ENCODE measurements at places on chromosomes 12 and 14. TPM values are rescaled to one million over a fixed set of nuclear protein-coding genes. Genes with fewer than 3 reads are reported as not detected.

Gene ADGRD1
- 99.5 TPM for total RNA-seq

Gene NFE2
- total RNA-seq = 0.71 TPM

DNA sequence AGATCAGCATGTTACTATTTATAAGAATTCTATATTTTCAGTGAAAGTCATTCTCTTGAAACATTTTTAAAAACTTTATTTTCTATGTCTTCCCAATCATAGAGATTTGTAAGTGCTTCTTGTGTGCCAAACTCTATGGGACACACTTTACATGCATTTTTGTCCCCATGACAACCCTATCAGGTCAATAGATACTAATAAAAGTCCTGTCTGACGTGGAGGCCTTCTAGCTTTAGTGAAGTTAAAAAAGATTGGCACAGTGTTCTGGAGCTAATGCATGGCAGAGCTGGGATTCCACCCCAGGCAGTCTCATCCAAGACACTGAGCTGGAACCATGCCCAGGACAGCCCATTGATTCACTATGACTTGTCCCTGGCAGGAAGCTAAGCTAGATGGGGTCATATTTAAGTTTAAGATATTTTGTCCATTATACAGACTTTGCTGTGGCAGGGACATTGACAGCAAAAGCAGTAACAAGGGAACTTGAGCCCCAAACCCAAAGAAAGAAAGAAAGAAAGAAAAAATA lies 28.1 kb downstream of the TTC6 start:
- no peak for DNase-seq

- DNase-seq = no peak
Observed at GRCh38 chr12:114669401-114670290, 14.3 kb downstream of the TBX3 start.

GRCh38 chr12:51976376-51977160 lies 25.1 kb downstream of the ACVR1B start:
- DNase-seq = no peak

GRCh38 chr12:51837286-51837685 lies 11.2 kb downstream of the FIGNL2 start:
- DNase-seq = no peak

Gene GARIN6
- not detected for total RNA-seq

- peak; percentile 65 for DNase-seq
Observed at GRCh38 chr14:52131640-52132320, 62.9 kb upstream of the NID2 start.

DNA sequence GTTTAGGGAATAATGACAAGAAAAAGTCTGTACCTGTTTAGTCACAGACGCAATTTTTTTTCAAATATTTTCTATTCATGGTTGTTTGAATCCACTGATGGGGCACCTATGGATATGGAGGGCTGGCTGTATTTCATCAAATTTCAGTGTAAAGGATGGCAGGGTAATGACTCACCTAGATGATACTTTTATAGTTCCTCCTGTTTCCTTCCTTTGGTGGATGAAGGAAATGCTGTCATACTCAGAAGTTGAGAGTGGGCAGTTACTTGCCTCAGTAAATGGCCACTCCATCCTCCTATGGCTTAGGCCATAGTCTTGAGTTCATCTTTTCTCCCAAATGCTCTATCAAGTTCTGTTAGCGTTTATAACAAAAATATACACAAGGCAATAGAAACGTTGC lies 18.9 kb upstream of the C12orf71 start:
- DNase-seq = no peak

GRCh38 chr14:30621354-30621939 lies 672 bp upstream of the SCFD1 start:
- no peak for DNase-seq

Gene PPP1R36
- total RNA-seq = 0.36 TPM

Gene CLECL1
- not detected for total RNA-seq

- DNase-seq = peak; percentile 40
Observed at GRCh38 chr12:19402743-19403431, 36.4 kb upstream of the AEBP2 start.

DNA sequence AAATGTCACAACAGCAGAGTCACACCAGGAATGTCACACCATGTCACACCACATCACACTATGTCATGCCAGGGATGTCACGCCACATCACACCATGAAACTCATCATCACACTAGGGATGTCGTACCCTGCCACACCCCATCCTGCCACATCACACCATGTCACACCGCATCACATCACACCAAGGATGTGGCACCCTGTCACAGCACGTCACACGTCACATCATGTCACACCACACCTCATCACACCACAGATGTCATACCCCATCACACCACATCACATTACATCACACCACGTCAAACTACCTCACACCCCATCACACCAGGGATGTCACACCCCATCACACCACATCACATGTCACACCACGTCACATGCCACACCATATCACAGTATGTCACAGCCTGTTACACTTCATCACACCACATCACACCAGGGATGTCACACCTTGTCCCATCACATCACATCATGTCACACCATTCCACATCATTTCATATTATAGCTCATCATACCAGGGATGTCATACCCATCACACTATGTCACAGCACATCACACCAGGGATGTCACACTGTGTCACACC lies 90.9 kb downstream of the TMEM121 start:
- no peak for DNase-seq

Gene DDN
- total RNA-seq = 1.4 TPM

Gene TMEM30B
- total RNA-seq = 0.22 TPM

DNA sequence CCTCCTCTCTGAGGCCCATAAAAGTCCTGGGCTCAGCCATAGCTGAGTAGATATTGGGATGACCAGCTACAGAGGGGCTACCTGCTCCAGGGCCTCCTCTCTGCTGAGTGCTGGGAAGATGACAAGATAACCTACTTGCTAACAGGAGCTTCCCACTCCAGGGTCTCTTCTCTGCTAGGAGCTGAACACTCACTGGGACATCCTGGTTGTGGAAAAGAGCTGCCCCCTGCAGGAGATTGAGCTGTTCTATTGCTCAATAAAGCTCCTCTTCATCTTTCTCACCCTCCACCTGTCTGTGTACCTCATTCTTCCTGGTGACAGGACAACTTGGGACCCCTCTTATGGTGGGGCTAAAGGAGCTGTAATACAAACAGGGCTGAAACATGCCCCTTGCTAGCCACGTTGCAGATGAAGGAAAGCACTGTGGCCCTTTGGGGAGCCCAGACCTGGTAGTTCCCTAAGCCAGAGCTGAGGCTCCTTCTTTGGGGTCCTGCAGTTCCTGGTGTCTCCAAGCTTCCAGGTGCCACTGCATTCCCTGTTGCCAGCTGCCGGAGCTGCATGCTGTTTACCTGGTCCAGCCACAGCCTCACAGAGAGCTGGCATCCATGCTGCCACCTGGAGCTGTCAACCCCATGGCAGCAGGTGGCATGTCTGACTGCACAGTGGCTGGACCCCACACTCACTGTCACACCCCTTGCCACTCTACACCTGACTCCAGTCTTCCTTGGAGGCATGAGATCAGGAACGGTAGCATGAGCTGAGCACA lies 598.5 kb upstream of the LMO3 start:
- no peak for DNase-seq

DNA sequence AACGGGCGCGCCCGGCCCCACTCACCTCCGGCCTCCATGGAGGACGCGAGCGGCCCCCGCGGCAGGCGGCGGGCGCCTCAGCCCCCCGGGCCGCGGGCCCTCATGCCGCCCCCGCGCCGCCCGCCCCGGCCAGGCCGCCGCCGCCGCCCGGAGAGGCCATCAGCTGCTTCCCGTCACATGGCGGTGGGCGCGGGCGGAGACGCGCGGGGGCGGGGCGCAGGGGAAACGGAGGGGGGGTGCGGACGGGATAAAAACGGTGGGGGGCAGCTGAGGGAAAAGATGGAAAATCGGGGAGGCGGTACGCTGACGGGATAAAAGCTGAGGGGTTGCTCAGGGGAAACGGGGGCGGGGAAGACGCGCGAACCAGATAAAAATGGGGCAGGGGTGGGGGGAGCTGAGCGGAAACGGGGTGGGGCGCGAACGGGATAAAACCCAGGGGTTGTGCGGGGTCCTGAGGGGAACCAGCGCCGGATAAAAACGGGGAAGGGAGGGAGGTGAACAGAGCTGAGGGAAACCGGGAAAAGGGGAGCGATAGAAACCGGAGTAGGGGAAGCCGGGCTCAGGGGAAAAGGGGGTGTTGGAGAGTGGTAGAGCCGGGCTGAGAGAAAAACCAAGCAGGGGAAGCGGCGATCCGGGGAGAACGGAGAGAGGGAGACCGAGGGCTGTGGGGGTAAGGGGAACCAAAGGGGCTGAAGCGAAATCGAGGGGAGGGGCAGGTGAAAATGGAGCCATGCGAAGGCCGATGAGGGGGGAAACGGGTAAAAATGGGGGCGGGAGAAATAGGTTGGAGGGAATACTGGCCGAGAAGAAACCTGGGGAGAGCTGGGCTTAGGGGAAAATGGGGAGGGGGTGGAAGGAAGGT lies at the start of gene WSB2:
Gene WSB2 (minus strand): TSS at position 169 of the 862 bp plus-strand sequence. CDS start 131 bp downstream, at position 38.
- peak; percentile 84 for DNase-seq

Gene IL26
- total RNA-seq = not detected

Gene ZDHHC22
- total RNA-seq = not detected

Gene AMN
- total RNA-seq = not detected

- DNase-seq = no peak
Observed at GRCh38 chr12:106740818-106741217, 33.7 kb upstream of the RIC8B start.

Measured in left ventricle myocardium inferior (tissue), 1 donor.